ENCODE measurements at places on chromosomes 2 and 18.

DNA sequence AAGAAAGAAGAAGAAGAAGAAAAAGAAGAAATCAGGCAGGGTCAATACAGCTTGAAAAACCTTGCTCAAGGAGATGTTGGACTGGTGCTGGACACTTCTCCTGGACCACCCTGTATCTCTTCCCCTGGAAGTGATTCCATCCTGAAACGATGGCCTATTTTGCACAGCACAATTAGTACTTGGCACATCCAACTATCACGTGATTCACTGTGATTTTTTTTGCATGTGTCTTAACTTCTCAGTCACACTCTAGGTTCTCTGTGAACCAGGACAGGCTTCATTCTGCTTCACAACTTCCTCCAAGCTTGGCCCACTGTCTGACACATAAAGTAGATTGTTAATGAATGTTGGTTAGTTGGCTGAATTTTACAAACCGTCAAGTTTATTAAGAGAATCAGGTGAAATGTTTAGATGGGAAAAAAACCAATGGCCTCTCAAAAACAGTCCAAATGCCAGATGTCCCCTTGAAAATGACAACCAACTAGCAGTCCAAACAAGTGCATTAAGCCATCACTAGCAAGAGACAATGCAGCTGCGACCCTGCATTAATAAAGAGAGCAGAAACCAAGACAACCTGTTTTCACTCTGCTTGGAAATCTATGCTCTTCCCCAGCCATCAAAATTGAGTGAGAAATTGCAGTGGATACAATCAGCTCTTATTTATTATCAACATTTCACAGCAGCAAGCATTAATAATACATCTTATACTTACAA lies 300.0 kb upstream of the CHAC2 start:
- DNase-seq = no peak

GRCh38 chr2:2192091-2192955 lies 138.8 kb downstream of the MYT1L start:
- no peak for DNase-seq

DNA sequence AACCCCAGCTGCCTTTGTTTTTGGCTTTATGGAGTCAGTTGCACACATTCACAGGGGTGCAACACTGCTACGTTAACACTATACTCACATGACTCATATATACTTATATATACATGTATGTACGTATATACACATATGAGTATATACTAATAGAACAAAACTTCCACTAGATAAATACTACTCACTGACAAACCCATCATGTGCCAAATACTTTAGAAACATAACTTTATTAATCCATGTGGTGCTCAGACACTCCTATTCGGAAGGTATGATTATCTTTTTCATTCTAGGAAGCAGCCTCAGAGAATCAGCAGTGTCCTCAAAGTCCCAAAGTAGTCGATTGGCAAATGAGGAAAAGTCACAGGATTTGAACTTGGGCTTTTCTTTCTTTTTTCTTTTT lies 7.9 kb downstream of the PMAIP1 start:
- no peak for DNase-seq

GRCh38 chr2:216717491-216717901 lies 22.1 kb upstream of the IGFBP5 start:
- no peak for DNase-seq

GRCh38 chr2:181596556-181596955 lies 60.3 kb downstream of the CERKL start:
- DNase-seq = no peak

DNA sequence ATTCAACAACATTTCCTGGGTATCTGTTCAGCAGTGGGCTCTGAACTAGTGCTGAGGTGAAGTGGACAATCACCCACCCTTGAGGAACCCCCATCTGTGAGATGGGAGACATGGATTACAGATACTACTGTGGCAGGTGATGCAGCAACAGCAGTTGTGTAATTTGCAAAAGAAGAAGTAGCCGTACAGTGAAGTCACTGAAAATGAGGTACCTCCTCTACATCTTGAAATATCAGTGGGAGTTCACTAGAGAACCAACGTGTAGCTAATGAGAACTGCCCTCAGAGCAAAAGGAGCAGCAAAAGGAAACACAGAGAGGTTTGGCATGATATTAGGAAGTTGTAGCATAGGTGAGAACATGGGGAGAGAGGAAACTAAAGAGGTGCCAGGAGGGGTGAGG lies 41.3 kb downstream of the VSNL1 start:
- no peak for DNase-seq

GRCh38 chr2:29659178-29659577 lies 262.2 kb downstream of the ALK start:
- DNase-seq = no peak

DNA sequence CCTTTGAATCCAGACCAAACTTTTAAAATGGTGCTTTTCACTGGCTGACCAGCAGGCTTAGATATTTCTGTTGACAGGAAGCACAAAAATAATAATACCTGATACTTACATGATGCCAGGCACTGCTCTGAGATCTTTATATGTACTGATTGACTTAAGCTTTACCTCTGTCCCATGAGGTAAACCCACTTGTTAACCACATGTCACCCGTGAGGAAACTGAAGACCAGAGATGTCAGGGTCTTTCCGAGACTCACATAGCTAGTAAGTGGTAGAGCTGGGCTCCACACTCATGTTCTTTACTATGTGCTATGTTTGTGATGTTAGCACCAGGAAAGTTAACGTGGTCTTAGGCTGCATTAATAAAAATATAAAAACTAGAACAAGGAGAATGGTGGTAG lies 297.7 kb downstream of the PLCL1 start:
- no peak for DNase-seq

GRCh38 chr2:28451793-28452533 lies 43.9 kb upstream of the PLB1 start:
- no peak for DNase-seq

DNA sequence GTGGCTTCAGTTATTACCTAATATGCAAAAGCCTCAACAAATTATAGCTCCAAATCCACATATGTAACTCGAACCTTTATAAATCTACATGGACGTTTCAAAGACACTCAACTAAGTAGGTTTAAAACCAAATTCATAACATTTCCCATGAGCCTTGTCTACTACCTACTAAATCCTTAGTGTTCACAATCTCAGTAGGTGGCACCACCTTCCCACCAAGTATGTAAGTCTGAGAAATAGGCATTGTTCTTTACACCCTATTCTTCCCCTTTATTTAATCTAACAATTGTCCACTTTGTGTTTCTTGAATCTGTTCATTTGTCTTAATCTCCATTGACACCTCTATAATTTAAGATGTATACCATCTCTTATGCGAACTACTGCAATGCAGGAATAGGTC lies 4.6 kb downstream of the PIGN start:
- no peak for DNase-seq

DNA sequence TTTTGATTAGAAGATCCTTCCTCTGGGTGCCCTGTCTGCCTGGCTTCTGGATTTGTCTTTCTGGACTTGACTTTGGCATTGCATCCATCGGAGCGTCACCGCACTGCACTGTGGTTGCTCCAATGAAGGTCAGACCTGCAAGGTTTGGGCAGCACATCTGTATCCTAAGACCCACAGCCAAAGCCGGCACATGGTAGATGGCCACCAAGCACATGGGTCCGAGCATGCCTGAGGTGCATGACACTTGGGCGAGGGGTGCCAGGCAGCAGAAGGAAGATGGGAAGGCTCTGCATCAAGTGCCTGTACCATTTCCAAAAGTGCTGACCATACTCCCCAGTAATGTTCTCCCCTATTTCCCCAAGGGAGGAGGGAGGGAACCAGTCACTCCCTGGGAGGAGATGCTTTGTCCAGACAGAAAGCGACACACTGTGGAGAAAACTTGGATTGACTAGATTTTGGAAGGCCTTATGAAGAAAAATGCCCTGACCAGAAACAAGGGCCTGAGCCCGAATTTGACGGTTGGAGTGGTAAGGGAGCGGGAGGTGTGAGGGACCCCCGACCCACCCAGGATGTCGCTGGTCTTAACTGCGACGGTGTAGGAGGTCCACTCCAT lies 149.9 kb downstream of the LOXHD1 start:
- DNase-seq = no peak

- no peak for DNase-seq
Measured at GRCh38 chr2:220959391-220959802, 612.7 kb downstream of the EPHA4 start.

- no peak for DNase-seq
Measured at GRCh38 chr2:31226266-31226665, 7.7 kb upstream of the EHD3 start.
